ENCODE measurements at places on chromosomes 1 and 21.

DNA sequence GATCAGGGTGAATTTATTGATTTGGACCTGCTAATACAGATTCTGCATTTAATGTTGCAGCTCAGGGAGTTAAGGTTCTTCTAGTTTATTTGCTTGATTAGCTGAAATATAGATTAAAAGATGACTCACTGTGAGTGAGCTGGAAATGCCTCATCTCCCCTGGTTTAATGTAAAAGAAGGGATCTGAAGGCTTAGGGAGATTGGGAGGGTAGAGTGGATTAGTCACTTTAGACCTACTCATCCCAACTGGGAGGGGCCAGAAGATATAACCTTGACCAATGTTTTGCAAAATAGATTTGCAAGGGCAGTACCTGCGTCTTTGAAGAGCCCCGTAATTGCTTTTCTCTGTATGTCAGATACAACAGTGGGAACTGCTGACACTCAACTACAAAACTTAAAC is 922.8 kb upstream of the ADGRL4 start:
- DNase-seq: no peak

DNA sequence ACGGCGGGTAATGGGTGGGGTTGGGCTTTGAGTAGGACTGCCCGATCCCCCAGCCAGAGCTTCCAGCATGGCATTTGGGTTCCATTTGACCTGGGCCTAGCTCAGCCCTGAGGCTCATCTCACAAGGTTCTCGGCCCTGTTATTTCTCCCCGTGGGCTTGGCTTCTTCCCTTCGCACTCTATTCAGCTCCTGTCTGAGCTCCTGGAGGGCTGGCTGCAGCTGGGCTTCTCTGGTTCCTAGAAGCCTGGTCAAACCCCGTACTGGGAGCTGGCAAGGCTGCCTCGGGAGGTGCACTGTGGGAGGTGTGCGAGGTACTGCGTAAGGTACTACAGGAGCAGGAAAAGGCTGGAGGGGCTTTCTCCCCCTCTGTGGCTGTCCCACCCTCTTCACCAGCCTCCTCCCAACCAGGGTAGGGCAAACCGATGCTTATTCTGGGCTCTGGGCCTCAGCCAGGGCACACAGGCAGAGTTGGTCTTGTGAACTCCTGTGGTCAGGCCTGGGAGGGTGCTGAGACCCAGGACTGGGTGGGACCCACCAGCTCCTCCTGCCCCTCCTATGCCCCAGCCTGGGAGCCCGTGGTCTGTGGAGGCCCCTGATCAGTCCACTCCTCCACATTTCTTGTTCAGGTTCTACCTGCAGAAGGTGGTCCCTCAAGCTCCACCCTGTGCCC is 814 bp downstream of the A3GALT2 start:
- no peak for DNase-seq

GRCh38 chr1:38891753-38892152 is 10.4 kb upstream of the GJA9 start:
- no peak for DNase-seq

DNA sequence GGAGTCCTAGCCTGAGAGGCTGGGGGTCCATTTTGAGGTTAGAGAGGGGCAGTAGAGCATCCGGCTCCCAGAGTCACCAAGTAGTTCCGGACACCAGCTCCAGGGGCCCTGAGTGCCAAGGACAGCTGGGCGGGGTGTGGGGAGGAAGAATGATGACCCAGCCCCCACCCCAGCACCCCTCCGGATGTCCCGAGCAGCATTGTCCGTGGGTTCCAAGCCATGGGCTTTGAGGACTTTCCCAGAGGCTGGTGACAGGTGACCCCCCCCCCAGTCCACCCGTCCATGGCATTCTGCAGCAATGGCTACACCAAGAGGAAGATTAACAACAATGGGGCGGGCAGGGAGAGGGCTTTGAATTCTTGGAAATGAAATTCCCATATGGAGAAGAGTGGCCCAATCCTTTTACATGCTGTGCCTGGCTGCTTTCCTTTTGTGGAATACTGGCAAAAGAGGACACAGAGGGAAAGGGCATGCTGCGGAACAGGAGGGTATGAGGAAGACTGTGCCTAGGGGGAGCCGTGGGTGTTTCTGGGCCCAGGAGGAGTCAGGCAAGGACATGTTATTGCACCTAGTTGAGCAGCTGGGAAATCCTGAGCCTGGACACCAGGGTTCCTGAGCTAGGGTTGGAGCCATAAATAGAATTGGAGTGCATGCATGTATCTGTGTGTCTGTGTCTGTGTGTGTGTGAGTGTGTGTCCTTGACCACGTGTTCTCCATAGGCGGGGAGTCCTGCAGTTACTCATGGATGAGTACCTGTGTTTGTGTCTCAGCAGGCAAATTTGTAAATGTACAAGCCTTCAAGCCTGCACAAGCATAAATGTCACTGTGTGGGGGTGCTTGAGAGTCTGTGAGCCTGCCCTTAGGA is 956 bp downstream of the ATP1A2 start:
- no peak for DNase-seq

DNA sequence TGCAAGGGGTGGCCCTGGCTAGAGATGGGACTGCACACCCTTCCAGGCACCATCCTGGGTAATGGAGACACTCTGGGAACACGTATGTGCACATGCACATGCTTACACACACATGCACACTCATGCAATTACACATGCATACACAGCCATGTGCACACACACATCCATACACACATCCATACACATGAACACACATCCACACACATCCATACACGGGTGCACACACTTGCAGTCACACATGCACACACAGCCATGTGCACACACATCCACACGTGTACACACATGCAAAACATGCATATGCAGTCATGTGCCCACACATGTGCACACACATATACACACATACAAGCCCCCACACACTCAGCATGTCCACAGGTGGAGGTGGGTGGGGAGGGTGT is 22.3 kb upstream of the POFUT2 start:
- no peak for DNase-seq

GRCh38 chr1:145871994-145872924 is 13.4 kb upstream of the PIAS3 start:
- peak; percentile 58 for DNase-seq

GRCh38 chr1:222021129-222021528 is 279.2 kb upstream of the DUSP10 start:
- DNase-seq: no peak

GRCh38 chr1:112501810-112502641 is 6.7 kb upstream of the WNT2B start:
- DNase-seq: peak; percentile 77

DNA sequence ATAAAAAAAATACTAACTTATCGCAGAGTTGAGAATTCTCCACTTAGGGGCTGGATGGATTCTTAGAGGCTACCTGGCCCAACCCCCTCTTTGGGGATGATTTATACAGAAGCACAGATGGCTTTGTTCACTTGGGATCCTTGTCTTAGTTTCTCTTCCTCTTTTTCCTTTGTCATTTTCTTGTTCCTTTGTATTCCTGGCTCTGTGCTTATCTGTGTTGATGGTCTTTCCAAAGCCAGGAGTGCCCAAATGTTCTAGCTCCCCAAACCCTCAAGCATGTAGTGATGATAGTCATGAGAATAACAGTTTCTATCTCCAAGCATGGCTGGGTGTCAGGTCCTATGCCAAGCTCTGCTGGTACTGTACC is 27.4 kb downstream of the EPHB2 start:
- DNase-seq: no peak

DNA sequence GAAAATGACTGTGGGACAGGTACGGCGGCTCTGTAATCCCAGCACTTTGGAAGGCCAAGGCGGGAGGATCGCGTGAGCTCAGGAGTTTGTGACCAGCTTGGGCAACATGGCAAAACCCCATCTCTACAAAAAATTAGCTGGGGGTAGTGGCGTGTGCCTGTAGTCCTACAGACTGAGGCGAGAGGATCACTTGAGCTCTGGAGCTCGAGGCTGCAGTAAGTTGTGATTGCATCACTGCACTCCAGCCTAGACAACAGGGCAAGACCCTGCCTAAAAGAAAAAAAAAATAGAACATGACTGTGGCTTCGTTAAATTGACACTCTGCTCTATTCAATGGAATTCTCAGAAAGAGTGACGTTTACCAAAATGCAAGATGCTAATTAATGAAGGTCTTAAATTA is 3.9 kb upstream of the DBT start:
- DNase-seq: no peak
